Mammary microvascular endothelial cell (primary cell): ENCODE measurements at places on chromosomes 7 and 10. TPM values are rescaled to one million over a fixed set of nuclear protein-coding genes. Genes with fewer than 3 reads are reported as not detected.

Gene AKR1C8
- total RNA-seq: not detected in 2 replicates

Gene USP54
- total RNA-seq: 7.2 and 9.5 TPM in 2 replicates

Gene ITPRID1
- total RNA-seq: not detected in 2 replicates

Gene LIPK
- not detected in 2 replicates for total RNA-seq

Gene HMX3
- total RNA-seq: 0.10 TPM in 1 of 2 replicates, not detected in the other

Gene RGR
- total RNA-seq: not detected in 2 replicates

Gene PAPOLB
- total RNA-seq: not detected in 2 replicates

Gene ADARB2
- total RNA-seq: 0.07 and 0.10 TPM in 2 replicates

Gene SLC13A1
- not detected in 2 replicates for total RNA-seq

Gene ESYT2
- total RNA-seq: 49.9 and 54.3 TPM in 2 replicates

Gene DENND2A
- 0.07 and 0.15 TPM in 2 replicates for total RNA-seq

Gene CREB3L2
- total RNA-seq: 26.0 and 27.1 TPM in 2 replicates

Gene GPRIN2
- not detected in 2 replicates for total RNA-seq

Gene BAIAP2L1
- 2.4 and 4.1 TPM in 2 replicates for total RNA-seq

Gene MRLN
- total RNA-seq: not detected in 2 replicates

Gene HPS6
- total RNA-seq: 36.1 and 41.8 TPM in 2 replicates

Gene PKD2L1
- total RNA-seq: not detected in 2 replicates

Gene HOXA13
- total RNA-seq: not detected in 2 replicates

Gene MMRN2
- total RNA-seq: 199 and 215 TPM in 2 replicates

Gene MKI67
- total RNA-seq: 44.1 and 52.9 TPM in 2 replicates

Gene ARHGAP22
- total RNA-seq: 35.3 and 37.4 TPM in 2 replicates

Gene AGR3
- total RNA-seq: not detected in 2 replicates

Gene CALHM1
- total RNA-seq: not detected in 2 replicates

Gene ASB10
- not detected in 2 replicates for total RNA-seq

Gene SFMBT2
- 1.6 and 1.8 TPM in 2 replicates for total RNA-seq

Gene NRAP
- not detected in 2 replicates for total RNA-seq

Gene OPN4
- total RNA-seq: not detected in 2 replicates
